Stimulated activated CD4-positive, alpha-beta T cell treated with anti-CD3 and anti-CD28 coated beads, Interleukin-1b, Interleukin-23, amount 100 ng/mL, for 24 hours (primary cell): ENCODE measurements at places on chromosomes 2 and 18.

DNA sequence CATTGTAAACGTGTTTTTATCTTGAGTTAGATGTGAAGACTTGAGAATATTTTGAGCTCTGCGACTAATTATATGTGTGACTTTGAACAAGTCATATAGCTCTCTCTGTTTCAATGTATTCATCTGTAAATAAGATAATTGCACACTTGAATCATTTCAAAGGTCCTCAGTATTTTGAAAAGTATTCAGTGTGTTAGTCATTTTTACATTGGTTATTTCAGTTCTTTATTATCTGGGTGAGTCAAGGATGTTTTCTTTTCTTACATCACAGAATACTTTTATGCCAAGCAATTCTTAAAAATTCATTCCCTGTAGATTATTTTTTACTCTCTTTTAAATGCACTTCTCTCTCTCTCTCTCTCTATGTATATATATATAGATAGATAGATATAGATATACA is 1098.0 kb upstream of the ZEB2 start:
- no peak for DNase-seq

DNA sequence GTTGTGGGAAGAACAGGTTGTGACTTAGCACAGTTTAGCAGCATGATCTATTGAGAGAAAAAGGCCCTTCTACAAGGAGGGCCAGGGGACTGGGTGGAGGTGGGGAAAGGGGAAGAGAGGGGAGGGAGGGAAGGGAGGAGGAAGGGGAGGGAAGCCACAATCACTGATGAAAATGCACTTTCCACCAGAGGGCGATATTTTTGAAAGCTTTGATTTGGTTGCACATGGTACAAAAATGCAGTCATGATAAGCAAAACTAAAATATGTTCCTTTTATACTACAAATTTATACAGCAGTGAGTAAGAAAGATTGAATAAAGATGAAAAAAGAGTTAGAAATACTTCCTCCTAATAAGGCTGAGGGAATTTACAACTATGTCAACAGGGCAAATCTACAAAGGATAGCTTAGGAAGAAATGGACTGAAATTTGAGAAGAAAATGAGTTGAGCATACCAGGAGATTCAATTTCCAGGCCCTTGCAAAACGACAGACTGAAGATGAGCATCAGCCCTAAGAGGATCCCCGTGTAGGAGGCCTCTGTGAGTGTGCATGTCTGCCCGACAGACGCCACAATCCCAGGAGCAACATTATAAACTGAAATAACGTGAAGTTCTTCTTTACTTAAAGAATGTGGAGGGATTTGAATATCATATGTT is 17.2 kb downstream of the SH3YL1 start:
- DNase-seq = no peak

GRCh38 chr2:177889818-177890460 is 182.6 kb downstream of the PDE11A start:
- DNase-seq = no peak

DNA sequence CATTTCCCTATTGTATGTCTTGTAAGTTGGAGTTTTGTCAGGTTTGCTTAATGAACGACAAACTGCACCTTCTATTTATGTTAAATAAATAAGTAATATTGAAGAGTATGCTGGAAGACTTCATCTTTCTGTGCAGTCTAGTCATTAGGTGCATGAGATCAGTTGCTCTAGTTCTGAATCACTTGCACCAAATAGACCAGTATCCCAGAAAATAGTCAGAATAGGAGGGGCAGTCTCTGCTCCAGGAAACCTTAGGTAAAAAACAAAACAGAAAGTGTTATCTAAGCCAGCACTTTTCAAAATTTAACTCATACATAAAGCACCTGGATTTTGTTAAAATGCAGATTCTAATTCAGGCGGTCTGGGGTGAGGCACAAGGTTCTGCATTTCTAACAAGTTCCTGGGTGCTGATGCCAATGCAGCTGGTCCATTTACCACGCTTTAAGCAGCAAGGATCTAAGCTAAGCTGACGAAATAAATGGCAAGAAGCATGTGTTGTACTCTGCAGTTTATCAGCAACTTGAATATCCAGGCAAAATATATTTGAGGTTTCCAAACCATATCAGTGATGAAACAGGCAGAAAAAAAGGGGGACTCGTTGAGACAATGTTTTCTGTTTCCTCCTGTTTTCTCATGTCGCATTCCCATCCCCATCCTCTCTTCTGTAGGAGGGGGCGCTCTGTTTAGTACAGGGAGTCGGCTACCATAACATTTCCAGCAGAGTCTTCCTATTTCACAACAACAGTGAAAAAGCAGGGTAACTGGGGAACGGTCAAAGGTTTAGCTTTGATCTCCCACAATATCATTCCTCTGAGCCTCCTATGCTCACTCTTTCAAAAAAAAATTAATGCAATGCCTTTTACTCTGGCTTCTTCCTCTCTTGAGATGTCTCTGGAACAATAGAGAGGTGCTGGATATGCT is 106.4 kb downstream of the MBD2 start:
- DNase-seq = no peak

DNA sequence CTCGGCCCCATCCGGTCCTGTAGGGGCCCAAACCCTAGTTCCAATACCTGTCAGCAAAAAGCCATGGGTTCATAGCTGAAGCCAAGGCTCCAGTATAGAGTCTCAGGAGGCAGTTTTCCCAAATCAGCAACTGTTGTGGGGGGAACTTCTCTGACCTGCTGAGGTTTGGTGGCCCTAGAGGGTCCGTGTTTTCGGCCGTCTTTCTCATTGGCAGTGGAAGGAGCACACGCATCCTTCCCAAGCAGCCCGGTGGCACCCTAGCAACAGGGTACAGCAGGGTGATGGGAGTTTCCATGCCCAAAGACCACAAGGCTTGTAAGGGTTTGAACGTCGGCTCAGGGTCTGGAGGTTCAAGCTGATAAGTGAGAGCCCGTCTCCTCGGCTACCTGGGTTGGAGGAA is 6.6 kb downstream of the FOSL2 start:
- no peak for DNase-seq
